ENCODE measurements at places on chromosomes 3 and 15.

GRCh38 chr3:142009029-142009428, 132.6 kb downstream of the ATP1B3 start:
- H3K27me3 ChIP-seq: no peaks in the 10 kb centered on the region
- H3K4me1 ChIP-seq: no peaks in the 10 kb centered on the region
- no peak overlapping the region for H3K4me3 ChIP-seq

DNA sequence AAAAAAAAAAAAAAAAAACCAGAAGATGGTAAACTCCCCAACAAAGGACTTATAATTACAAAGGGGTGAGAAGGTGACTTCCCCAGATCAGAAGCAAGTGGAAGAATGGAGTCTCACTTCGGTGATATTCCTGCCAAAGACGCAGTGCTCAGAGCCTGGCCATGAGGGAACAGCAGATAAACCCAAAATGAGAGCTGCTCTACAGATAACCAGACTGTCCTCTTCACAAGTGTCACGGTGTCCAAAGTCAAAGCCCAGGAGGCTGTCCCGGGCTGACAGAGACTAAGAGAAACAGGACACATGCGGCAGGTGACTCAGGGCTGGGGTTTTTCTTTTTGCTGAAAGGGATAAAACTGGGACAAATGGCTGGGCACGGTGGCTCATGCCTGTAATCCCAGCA, 48.8 kb downstream of the HMCES start:
- H3K36me3 ChIP-seq: no peaks in the 10 kb centered on the region
- H3K27me3 ChIP-seq: peaks cover 20% of the 10 kb centered on the region
- H3K4me1 ChIP-seq: peaks cover 7% of the 10 kb centered on the region
- no peak for DNase-seq

GRCh38 chr15:69163141-69163669, 2.8 kb downstream of the GLCE start:
- H3K27me3 ChIP-seq: no peaks in the 10 kb centered on the region
- no peak for DNase-seq
- no peak overlapping the region for H3K4me3 ChIP-seq
- H3K36me3 ChIP-seq: no peaks in the 10 kb centered on the region
- peaks cover 12% of the 10 kb centered on the region for H3K4me1 ChIP-seq

- no peaks in the 10 kb centered on the region for H3K36me3 ChIP-seq
- H3K4me3 ChIP-seq: no peak overlapping the region
- no peaks in the 10 kb centered on the region for H3K4me1 ChIP-seq
- no peak for DNase-seq
These were observed 14.6 kb upstream of the GPR160 start for GRCh38 chr3:170023165-170023564.

DNA sequence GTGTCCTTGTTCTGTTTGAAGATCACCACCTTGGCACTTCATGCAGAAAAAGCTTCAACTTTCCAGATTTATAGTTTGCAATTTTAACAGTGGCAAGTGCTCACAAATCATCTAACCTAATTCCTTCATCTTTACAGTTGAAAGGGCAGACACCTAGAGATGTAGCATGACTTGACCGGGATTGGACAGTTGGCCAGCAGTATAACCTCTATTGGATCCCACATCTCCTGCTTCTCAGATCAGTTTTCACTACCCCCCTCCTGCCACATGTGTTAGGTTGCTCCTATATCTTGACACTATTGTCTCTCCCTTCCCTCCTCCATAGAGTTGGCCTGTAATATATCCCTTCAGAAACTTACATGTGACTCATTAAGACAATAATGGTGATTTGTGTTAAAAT, 206.0 kb upstream of the SEMA6D start:
- no peaks in the 10 kb centered on the region for H3K36me3 ChIP-seq
- H3K4me1 ChIP-seq: no peaks in the 10 kb centered on the region
- no peak for DNase-seq
- no peaks in the 10 kb centered on the region for H3K27me3 ChIP-seq
- no peak overlapping the region for H3K27ac ChIP-seq

DNA sequence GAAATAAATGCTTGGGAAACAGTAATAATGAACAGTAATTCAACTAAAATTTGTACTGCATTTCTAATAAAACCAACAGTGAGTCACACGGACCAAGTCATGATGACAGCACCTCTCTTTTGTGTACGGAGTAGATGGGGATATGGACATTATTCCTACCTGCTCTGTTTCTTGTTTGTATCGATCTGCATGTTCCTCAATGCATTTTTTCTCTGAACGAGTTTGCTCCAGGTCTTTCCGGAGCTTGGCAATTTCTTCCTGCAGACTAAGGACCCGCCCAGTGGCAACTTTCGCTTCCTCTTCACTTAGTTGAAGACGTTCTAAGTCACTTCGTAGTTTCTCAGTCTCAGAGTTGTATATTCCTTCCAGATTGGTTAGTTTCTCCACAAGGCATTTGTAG, 74.4 kb upstream of the MYO5C start:
- H3K27me3 ChIP-seq: no peaks in the 10 kb centered on the region
- H3K27ac ChIP-seq: no peak overlapping the region
- H3K4me3 ChIP-seq: no peak overlapping the region
- H3K4me1 ChIP-seq: no peaks in the 10 kb centered on the region
- peak; percentile 44 for DNase-seq

GRCh38 chr3:160564258-160564911, 986 bp downstream of the KPNA4 start:
- H3K4me3 ChIP-seq: peak overlapping the region; percentile 89
- no peaks in the 10 kb centered on the region for H3K27me3 ChIP-seq
- H3K4me1 ChIP-seq: peaks cover 23% of the 10 kb centered on the region
- DNase-seq: no peak

- H3K4me1 ChIP-seq: peaks cover 18% of the 10 kb centered on the region
- H3K36me3 ChIP-seq: no peaks in the 10 kb centered on the region
- peak within 1 kb of the TSS; percentile 38 for H3K4me3 ChIP-seq
- peak; percentile 7 for DNase-seq
These were observed at the start of gene RGMA for GRCh38 chr15:93088981-93089726. TSS of gene RGMA (minus strand) at chr15:93089211. CDS start at chr15:93088932, 279 bp downstream.

DNA sequence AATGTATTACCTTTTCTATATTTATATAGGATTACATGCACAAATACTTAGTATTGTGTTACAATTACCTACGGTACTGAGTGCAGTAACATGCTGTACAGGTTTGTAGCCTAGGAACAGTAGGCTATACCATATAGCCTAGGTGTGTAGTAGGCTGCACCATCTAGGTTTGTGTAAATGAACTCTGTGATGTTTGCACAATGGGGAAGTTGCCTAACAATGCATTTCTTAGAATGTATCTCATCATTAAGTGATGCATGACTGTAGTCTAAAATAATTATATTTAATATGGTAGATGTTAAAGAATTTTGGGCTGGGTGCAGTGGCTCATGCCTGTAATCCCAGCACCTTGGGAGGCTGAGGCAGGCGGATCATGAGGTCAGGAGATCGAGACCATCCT, 281.0 kb downstream of the KLF13 start:
- H3K27me3 ChIP-seq: no peaks in the 10 kb centered on the region
- H3K27ac ChIP-seq: no peak overlapping the region
- H3K4me3 ChIP-seq: no peak overlapping the region

- H3K27ac ChIP-seq: no peak overlapping the region
- no peaks in the 10 kb centered on the region for H3K27me3 ChIP-seq
- H3K4me3 ChIP-seq: no peak overlapping the region
- no peaks in the 10 kb centered on the region for H3K4me1 ChIP-seq
- peaks cover 30% of the 10 kb centered on the region for H3K36me3 ChIP-seq
- DNase-seq: no peak
These were observed 25.9 kb downstream of the RAD18 start for GRCh38 chr3:8937064-8938020.

DNA sequence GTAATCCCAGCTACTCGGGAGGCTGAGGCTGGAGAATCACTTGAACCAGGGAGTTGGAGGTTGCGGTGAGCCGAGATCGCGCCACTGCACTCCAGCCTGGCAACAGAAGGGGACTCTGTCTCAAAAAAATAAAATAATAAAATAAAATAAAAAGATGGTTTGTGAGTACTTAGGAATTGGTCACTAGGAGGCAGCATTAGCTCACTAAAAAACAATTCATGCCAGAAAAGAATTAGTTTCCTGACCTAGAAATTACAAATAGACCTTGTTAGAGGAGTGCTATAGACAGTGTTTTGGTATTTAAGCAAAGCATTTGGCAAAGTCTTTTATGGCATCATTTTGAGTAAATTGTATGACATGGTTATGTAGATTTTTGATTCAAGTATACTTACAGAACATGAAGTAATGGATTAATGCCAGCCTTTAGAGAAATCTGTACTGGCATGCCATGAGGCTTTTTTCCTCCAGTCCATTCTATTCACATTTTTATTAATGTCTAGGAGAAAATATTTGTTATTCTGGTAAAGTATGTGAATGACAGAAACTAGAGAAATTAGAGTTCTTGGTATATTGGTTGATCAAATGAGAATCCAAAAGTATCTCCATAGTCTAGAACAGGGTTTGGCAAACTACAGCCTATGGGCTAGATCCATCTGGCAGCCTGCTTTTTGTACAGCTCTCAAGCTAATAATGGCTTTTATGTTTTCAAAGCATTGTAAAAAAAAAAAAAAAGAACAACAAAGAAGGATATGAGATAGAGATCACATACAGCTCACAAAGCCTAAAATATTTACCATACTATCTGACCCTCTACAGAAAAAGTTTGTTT, 81.6 kb downstream of the LRRC49 start:
- no peaks in the 10 kb centered on the region for H3K4me1 ChIP-seq
- DNase-seq: no peak
- H3K36me3 ChIP-seq: no peaks in the 10 kb centered on the region
- H3K4me3 ChIP-seq: no peak overlapping the region
- no peak overlapping the region for H3K27ac ChIP-seq
- no peaks in the 10 kb centered on the region for H3K27me3 ChIP-seq

DNA sequence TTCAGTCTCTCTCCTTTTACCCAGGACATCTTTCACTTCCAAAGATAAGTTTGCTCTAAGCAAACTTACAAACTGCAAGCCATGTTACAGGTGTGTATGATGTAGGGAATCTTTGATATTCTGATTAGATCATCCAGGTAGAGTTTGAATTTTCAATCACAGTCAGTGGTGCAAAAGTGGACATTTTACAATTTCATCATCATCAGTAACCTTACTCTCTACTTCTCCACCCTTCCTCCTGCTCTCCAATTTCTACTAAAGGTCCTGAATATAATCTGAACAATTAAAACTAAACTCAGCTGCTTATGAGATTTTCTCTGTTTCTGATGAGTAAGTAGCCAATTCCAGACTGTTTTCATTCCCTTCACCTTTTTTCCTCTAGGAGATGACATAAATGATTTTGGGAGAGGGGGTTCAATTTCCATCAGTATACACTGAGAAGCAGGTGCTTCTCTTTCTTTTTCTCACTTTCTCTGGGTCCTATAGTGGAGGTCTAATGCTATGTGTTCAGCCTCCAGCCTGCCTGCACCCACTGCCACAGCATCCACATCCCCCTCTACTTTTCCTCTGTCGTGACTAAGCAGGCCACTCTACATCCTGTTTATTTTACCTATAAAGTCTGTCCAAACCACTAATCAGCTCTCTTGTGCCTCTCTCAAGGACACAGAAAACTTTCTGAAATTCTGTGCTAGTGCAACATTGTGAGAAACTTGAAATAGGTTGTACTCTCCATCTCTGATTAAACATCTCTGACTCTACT, 27.6 kb downstream of the SUCNR1 start:
- no peak for DNase-seq
- H3K4me3 ChIP-seq: no peak overlapping the region
- no peak overlapping the region for H3K27ac ChIP-seq
- no peaks in the 10 kb centered on the region for H3K36me3 ChIP-seq
- H3K27me3 ChIP-seq: no peaks in the 10 kb centered on the region

DNA sequence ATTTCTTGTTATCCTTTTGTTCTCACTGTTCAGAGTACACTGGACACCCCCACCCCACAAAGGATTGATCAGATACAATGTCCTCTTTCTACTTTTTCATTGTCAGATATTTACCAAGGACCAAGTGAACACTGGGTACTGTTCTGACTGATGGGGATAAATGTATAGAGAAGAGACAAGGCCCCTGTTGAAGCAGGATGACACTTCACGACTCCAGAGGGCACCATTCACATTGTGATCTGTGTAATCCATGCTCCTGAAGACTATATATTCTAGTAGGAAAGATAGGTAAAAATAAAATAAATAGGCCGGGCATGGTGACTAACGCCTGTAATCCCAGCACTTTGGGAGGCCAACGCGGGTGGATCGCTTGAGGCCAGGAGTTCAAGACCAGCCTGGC, 7.2 kb upstream of the CRYGS start:
- H3K27ac ChIP-seq: no peak overlapping the region
- no peak overlapping the region for H3K4me3 ChIP-seq
- H3K27me3 ChIP-seq: no peaks in the 10 kb centered on the region
- DNase-seq: no peak
- H3K4me1 ChIP-seq: no peaks in the 10 kb centered on the region

DNA sequence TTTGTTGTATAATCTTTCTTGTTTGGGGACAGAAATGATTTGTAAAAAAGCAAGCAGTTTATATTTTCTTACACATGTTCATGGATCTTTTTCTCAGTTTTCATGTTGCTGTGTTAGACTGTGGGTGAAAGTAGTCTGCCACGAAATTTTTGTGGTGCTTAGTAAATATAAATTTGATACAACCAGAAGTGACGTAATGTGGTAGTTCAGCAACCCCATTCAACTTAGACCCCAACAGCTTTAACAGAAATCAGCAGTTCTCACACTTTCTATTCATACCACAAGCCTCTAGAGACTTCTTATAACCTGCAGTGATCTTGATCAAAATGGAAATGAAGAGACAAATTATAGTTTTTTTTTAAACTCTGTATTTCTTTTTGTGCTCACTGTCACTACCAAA, 120.2 kb upstream of the IGSF10 start:
- H3K27me3 ChIP-seq: no peaks in the 10 kb centered on the region
- H3K4me1 ChIP-seq: no peaks in the 10 kb centered on the region
- H3K4me3 ChIP-seq: no peak overlapping the region
- no peak overlapping the region for H3K27ac ChIP-seq
- no peak for DNase-seq

DNA sequence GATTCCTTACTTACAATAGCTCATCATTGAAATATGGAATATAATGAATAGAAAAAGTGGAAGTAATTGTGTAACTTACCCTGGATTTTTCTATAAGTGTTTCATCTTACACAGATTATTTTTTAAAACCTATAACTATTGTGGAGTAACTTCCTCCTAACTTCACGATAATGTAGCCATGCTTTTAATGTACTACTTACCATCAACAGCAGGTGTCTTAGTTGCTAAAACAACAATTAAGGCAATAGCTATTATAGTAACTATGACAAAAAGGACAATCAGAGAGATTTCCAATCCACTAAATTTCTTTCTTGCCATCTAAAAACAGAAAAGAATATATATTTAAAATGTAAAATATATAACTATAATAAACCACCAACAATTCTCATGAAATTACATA, 2.6 kb downstream of the SI start:
- H3K4me3 ChIP-seq: no peak overlapping the region
- no peaks in the 10 kb centered on the region for H3K36me3 ChIP-seq
- DNase-seq: no peak
- no peaks in the 10 kb centered on the region for H3K27me3 ChIP-seq
- H3K27ac ChIP-seq: no peak overlapping the region
- H3K4me1 ChIP-seq: no peaks in the 10 kb centered on the region

- no peaks in the 10 kb centered on the region for H3K36me3 ChIP-seq
- no peaks in the 10 kb centered on the region for H3K4me1 ChIP-seq
- H3K27me3 ChIP-seq: peaks cover 10% of the 10 kb centered on the region
- H3K27ac ChIP-seq: no peak overlapping the region
- DNase-seq: no peak
- H3K4me3 ChIP-seq: no peak overlapping the region
These were observed 84.7 kb downstream of the SQOR start for GRCh38 chr15:45719490-45719889.

GRCh38 chr3:173258697-173259096, 117.7 kb upstream of the SPATA16 start:
- H3K4me3 ChIP-seq: no peak overlapping the region
- no peaks in the 10 kb centered on the region for H3K4me1 ChIP-seq
- no peak for DNase-seq
- no peaks in the 10 kb centered on the region for H3K36me3 ChIP-seq
- H3K27ac ChIP-seq: no peak overlapping the region

All from B cell (primary cell).